ENCODE measurements at places on chromosomes 16 and 17. TPM values are rescaled to one million over a fixed set of nuclear protein-coding genes. Genes with fewer than 3 reads are reported as not detected.

Gene CCL17
- not detected for total RNA-seq

Gene CCT6B
- 1.0 TPM for total RNA-seq

Gene RAI1
- 31.5 TPM for total RNA-seq

Gene TP53TG3B
- not detected for total RNA-seq

Gene PROCA1
- under 0.01 TPM for total RNA-seq

Gene TXNL4B
- total RNA-seq = 8.9 TPM

Gene FMNL1
- 3.4 TPM for total RNA-seq

Gene RAD51D
- total RNA-seq = 3.1 TPM

Gene SDR42E1
- total RNA-seq = 28.5 TPM

Gene SGCA
- total RNA-seq = 0.28 TPM

Gene TNP2
- total RNA-seq = not detected

Gene PRKCB
- total RNA-seq = not detected

Gene DPEP2
- not detected for total RNA-seq

Gene PLEKHG4
- 3.1 TPM for total RNA-seq

Gene DCAF7
- total RNA-seq = 34.3 TPM

Gene CCDC200
- total RNA-seq = not detected

Gene CBX2
- total RNA-seq = 2.8 TPM

Gene ZNF207
- 44.8 TPM for total RNA-seq

Gene SLC35G6
- total RNA-seq = not detected

Gene SLC25A11
- total RNA-seq = 49.2 TPM

Gene CDH8
- 0.21 TPM for total RNA-seq

Gene RNF157
- total RNA-seq = under 0.01 TPM

Gene ZNF287
- 2.1 TPM for total RNA-seq

Gene KCNH6
- total RNA-seq = not detected

Gene SLC6A2
- total RNA-seq = 1.0 TPM

Gene CDRT15L2
- total RNA-seq = not detected

Gene RCVRN
- total RNA-seq = not detected

Gene CTRL
- total RNA-seq = 0.21 TPM

Gene TEX14
- total RNA-seq = not detected

Gene LLGL2
- 36.4 TPM for total RNA-seq

Gene RNF112
- total RNA-seq = 0.34 TPM

Gene HOXB4
- under 0.01 TPM for total RNA-seq

Gene LPO
- total RNA-seq = 0.21 TPM

Gene RPL23
- total RNA-seq = 1,864 TPM

Gene ICAM2
- under 0.01 TPM for total RNA-seq

Gene KRTAP4-6
- not detected for total RNA-seq

Gene DHRS7C
- not detected for total RNA-seq

Gene ERN1
- 46.1 TPM for total RNA-seq

Gene TP53TG3F
- not detected for total RNA-seq

Gene TMEM88
- 0.85 TPM for total RNA-seq

Gene HS3ST3A1
- 0.07 TPM for total RNA-seq

Gene NAT9
- total RNA-seq = 30.1 TPM

Gene ZNF597
- total RNA-seq = 4.6 TPM

Gene ZPBP2
- not detected for total RNA-seq

Gene RAB40B
- total RNA-seq = 2.7 TPM

Gene KRT20
- not detected for total RNA-seq

Gene INCA1
- 0.21 TPM for total RNA-seq

Gene KCNJ2
- total RNA-seq = under 0.01 TPM

Gene TPSAB1
- not detected for total RNA-seq

Gene GDPD1
- total RNA-seq = 2.4 TPM

Gene ZNF785
- 4.1 TPM for total RNA-seq

Gene EVPLL
- total RNA-seq = 2.3 TPM

Gene ZG16B
- 0.68 TPM for total RNA-seq

Gene PRR29
- not detected for total RNA-seq

Gene TLCD2
- total RNA-seq = 7.8 TPM

Gene LHX1
- not detected for total RNA-seq

Gene CES1
- 0.43 TPM for total RNA-seq

Measured in nasal cavity respiratory epithelium epithelial cell of viscerocranial mucosa (primary cell).